ENCODE measurements at places on chromosomes 7 and 10.

DNA sequence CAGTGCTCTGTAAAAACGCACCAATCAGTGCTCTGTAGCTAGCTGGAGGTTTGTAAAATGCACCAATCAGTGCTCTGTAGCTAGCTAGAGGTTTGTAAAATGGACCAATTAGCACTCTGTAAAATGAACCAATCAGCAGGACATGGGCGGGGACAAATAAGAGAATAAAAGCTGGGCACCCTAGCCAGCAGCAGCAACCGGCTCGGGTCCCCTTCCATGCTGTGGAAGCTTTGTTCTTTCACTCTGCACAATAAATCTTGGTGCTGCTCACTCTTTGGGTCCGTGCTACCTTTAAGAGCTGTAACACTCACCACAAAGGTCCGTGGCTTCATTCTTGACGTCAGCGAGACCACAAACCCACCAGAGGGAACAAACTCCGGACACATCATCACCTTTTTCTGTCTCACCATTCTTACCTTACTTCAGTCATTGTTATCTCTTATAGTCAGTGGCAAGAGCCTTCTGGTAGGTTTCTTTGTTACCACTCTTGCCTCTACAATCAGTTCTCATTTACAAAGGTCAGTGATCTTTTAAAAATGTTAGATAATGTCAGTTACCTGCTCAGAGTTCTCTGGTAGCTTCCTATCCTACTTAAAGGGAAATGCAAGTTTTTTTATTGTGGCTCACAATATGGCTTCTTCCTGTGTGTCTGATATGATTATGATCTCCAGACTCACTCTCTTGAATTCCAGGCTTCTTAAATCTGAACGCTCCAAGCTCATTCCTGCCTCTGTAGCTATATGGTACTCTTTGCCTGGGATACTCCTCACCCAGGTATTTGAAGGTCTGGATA is 4.5 kb downstream of the STAM start:
- DNase-seq: no peak

GRCh38 chr7:9961161-9961922 is 1012.3 kb upstream of the PHF14 start:
- DNase-seq: no peak

DNA sequence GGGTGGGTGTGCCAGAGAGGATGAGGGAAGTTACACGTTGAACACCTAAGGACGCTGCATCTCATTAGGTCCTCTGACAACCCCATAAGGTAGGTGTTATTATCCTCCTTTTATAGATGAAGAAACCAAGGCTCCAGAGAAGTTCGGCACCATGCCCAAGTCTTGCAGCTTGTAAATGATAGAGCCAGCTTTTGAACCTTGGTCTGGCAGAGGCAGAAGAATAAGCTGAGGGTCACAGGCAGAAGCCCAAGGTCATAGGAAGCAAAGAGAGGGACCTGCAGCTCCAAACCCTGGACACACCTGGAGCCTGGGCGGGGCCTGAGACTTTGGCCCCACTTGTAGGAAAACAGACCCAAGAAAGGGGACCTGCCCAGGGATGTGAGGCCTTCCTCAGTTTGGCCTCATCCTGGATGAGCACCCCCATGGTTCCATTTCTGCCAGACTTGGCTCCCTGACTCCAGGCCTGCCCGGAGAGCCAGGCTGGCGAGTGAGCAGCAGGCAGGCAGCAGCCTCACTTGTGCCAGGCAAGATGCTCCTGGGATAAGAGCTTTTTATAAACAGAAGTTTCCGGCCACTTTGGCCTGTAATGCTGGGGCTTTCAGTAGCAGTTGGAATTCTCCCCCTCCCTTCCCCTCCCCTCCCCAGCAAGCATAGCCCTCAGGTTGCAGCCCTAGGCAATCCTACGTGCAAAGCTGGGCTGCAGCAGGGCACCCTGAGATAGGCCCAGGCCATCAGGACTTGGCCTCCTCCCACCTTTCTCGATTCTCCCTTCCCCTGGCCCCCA is 2.4 kb downstream of the KCNH2 start:
- no peak for DNase-seq

DNA sequence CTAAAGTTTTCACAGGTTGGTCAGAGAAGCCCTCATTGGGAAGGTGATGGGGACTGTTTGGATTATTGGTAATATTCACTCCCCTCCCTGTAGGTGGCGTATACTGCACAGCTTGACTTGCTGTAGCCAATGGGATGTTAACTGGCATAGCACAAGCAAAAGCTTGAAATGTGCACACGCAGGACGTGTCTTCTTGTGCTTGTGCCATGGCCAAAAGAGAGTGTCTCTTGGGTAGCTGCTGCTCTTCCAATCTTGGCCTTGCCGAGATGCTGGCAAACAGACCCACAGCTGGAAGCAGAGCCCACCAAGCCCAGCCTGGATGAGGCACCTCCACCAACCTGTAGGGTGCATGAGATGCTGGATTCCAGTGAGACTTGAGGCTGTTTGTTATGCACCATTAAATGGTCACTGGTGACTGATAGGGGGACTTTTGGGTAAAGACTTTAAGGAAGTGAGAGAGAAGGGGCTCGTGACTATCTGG is 266.0 kb downstream of the GRID1 start:
- DNase-seq: no peak

DNA sequence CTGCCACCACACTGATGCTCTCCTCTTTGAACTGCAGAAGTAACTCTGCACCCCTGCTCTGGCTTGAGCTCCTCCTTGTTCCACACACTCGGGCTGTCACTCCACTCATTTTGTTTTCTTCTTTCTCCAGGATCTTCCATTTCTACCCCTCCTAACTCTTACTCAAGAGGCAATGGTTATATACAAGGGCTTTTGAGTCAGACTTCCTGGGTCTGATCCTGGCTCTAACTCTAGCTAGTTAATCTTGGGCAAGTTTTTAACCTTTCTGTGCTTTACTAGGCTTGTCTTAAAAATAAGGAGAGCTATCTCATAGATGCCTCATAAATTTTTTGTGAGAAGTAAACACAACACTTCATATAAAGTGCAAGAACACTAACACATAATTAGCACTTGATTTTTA is 45.3 kb upstream of the GNAI1 start:
- DNase-seq: no peak

- DNase-seq: no peak
Observed at GRCh38 chr10:43204943-43205671, 61.8 kb downstream of the RASGEF1A start.

GRCh38 chr10:104252368-104252767 is 2.3 kb upstream of the GSTO1 start:
- no peak for DNase-seq

- no peak for DNase-seq
Observed at GRCh38 chr7:92634205-92634604, 44.0 kb upstream of the FAM133B start.

DNA sequence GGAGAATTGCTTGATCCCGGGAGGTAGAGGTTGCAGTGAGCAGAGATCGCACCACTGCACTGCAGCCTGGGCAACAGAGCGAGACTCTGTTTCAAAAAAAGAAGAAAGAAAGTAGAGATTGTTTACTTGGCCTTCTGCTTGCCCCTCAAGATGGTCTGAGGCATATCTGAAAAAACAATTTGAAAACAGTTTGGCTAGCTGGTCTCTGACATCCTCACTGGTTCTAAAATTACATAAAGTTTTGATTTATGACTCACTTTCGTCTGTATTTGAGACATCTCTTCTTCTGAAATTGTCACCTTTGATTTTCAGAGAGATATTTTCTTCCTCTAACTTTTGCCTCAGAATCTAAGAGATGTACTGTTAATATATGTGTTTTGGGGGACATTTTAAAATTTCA is 49.6 kb upstream of the HELLS start:
- DNase-seq: no peak

DNA sequence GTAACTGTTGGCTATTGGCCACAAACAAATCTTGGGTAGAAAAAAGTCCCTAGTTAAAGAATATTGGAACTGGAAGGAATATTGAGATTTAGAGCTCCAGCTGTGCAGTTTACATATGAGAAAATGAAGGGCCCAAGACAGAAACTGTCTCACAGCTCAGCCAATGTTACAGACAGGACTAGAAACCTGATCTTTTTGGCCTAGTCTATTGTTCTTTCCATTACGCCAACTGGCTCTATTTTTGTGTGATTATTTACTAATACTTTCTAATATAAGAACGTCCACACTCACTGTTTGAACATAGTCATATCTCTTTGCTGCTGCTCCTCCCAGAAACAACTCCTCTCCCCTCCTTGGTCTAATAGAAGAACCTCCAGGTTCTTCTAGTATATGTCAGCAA is 1.2 kb downstream of the WEE2 start:
- DNase-seq: no peak

DNA sequence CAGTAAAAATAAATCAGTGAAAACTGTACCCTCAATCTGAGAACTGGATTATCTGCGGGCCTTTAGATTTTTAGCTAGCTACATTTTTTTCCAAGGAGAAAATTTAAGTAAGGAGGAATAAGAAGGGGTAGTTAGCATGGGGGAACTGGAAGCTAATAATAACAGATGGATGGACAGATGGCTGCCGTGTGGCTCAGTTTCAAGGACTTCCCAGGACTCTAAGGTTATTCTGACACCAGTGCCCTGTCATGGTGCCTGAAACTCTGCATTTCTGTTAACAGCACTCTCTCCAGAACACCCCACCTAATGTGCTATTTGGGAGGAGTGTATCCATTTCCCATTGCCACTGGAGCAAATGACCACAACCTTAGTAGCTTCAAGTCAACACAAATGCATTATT is 75.7 kb upstream of the PDE1C start:
- DNase-seq: no peak

DNA sequence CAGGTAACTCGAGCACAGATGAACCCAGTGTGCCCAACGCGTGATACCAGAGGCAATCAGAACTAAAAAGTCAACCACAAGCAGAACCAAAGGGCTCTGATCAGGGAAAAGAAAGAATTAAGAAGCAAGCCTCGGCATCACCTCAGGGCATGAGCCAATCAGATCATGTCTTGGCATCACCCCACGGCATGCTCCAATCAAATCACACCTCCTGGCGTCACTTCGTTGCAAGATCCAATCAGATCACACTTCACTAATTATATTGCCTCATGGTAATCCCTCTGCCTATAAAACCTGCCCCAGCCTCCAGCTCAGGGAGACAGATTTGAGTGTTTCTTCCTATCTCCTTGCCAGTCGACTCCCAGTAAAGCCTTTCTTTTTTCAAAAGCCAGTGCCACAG is 46.8 kb downstream of the TYW1B start:
- no peak for DNase-seq

DNA sequence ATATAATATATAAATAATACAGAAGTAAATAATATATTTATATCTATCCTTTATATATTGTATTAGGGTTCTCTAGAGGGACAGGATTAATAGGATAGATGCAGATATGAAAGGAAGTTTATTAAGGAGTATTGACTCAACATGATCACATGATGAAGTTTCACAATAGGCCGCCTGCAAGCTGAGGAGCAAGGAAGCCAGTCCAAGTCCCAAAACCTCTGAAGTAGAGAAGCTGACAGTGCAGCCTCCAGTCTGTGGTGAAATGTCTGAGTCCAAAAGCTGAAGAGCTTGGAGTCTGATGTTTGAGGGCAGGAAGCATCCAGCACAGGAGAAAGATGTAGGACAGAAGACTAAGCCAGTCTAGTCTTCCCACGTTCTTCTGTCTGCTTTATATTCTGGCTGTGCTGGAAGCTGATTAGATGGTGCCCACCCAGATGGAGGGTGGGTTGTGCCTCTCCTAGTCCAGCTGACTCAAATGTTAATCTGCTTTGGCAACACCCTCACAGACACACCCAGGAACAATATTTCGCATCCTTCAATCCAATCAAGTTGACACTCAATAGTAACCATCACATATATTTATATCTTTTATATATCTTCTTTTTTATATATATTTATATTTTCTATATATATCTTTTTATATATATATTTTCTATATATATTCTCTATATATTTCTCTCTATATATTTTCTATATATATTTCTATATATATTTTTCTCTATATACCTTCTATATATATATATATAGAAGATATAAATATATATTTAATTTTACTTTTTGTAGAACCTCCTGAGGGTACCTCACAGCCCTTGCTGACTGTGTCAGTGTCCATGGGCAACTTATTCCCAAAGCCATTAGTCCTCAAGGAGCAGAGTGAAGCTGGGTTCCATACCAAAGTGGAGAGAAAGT is 24.6 kb upstream of the AKR1B10 start:
- DNase-seq: no peak

DNA sequence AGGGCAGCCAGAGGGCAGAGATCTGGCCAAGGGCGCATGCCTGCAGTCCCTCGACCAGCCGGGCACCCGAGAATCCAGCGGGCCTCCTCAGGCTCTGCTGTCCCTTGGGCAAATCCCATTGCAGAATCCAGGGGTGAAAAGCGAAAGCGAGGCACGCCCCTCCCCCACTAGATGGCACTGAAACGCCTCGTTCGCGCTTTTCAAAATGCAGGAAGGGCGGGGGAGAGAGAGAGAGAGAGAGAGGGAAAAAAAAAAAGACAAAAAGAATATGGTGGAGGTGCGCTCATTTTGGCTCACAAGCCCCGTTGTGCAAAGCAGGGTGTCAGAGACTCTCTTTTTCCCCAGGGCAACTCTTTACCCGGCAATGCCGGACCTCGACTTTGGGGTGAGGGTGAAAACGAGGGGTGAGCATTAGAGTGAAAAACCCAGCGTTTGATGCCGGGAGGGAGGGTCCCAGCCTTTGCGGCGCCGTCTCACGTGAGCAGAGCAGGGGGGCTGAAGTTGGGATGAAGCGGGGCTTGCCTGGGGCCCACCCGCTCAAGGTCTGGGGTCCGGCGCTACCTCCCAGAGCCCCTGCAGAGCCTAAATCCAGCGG is 2.5 kb upstream of the TMEM178B start:
- DNase-seq: no peak

GRCh38 chr7:133861876-133862275 is 265.3 kb upstream of the LRGUK start:
- no peak for DNase-seq

DNA sequence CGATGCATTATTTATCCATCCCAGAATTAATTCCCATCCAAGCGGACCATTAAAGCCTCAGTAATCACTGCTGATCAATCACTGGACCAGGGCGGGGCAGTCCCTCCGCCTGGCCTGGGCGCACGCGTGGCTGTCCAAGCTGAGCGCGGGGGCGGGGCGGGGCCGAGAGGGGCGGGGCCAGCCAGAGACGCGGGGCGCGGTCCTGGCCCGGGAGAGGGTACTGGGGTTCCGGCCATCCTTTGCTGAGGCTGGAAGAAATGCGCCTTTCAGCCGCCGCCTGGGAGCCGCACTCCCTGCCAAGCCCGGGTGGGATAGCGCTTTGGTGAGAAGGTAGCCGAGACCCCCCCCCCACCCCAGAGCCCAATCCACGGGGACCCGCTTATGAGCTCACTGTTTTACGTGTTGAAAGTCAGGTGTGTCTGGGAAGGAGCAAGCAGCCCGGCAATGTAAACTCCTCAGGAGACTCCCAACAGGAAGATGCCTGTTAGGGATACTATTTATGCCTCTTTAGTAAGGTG is at the start of gene ARHGAP22:
Gene ARHGAP22 (minus strand): TSS at position 83 of the 518 bp plus-strand sequence. CDS start 277 bp downstream, outside the sequence.
- no peak for DNase-seq

DNA sequence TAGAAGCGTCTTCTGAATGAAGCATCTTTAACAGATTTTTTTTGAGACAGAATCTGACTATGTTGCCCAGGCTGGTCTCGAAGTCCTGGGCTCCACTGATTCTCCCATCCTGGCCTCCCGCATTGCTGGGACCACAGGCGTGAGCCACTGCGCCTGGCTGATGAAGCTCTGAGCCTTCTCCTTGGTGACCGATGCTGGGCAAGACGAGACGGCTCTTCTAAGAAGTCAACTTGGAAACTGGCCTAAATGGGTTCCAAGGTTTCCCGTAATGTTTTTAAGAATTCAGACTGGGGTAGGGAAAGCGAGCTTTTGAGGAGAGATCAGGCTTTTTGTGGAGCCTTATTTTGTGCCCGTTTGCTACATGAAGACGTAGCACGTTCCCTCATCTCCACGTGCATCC is 224.5 kb downstream of the ZMYND11 start:
- DNase-seq: no peak

GRCh38 chr10:97927622-97928021 is 78.0 kb downstream of the GOLGA7B start:
- DNase-seq: no peak

- DNase-seq: no peak
Observed at GRCh38 chr10:97341416-97341815, 6.9 kb upstream of the FRAT2 start.

All from forelimb muscle (tissue), 1 donor.